ENCODE measurements at places on chromosomes 16 and 17.

DNA sequence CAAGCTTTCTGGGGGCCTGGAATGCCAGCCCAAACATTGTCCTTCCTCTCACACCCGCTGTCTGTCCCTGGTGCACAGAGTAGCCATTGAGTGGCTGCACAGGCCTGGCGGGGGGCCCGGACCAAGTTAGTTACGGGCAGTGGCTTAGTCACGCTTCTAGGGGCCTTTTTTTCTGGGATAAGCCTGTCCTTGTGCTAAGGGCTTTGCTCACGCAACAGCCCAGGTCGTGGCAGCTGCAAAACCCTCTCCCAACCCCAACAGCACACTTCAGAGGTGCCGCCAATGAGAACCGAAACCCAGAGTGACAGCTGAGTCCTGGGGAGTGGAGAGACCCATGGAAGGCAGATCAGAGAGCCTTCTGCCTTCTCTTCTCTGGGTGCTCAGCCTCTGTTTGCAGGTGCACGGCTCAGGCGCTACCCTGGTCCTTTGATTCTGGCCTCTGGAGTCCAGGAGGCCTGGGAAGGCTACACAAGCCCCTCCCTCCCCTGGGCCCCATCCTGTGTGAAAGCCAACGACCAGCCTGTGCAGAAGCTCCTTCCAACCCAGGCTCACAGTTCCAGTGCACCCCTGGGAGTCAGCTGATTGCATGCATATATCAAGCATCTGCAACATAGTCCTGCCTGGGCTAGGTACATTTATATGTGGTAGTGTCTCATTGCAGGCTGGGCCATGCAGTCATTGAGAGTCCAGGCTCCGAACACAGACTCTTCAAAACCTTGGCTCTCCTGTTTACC is 9.1 kb downstream of the WSCD1 start:
- DNase-seq = no peak

DNA sequence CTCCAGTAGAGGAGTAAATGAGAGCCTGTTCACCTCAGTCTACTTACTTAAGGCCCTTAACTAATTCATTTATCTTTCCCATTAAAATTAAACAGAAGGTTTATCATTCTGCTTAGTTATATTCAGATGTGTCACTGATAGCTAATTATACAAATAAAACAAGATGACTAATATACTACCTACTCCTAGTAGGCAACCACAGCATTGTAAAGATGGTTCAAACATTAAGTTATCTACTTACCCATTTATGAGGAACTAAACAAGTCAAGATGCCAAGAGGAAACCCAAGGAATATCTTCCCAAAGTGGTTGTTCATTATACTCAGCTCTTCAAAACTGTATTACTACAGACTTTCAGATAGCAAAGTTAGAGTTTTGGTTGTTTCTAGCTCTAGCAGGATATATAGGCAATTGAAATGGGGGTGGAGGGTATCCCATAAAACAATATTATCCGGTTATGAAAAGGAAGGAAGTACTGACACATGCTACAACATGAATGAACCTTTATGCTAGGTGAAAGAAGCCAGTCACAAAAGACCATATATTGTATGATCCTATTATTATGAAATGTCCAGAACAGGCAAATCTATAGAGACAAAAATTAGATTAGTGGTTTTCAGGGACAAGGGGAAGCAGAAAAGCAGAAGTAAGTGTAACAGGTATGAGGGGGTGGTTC is 56.5 kb downstream of the SPAG9 start:
- no peak for DNase-seq

DNA sequence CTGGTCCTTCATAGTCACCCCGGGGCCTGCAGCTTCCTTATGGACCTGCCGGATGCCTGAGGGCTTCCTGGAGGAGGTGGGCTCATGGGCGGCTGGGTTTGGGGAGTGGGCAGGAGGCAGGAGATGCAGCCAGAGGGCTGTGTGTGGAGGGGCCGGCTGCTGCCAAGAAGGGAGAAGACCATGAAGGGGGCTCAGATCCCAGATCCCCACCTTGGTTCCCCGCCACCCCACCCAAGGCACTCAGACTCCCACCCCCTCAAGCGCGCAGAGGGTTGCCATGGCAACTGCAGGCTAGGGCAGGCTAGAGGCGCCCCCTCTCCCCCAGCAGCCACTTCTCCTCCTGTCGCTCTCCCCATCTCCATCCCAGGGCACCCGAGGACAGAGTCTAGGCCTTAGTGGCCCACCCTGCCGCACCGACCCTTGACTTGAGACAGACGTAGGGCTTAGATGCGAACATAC is 104.5 kb downstream of the CRLF3 start:
- DNase-seq = no peak

GRCh38 chr16:52446080-52446479 is 100.9 kb downstream of the TOX3 start:
- no peak for DNase-seq

DNA sequence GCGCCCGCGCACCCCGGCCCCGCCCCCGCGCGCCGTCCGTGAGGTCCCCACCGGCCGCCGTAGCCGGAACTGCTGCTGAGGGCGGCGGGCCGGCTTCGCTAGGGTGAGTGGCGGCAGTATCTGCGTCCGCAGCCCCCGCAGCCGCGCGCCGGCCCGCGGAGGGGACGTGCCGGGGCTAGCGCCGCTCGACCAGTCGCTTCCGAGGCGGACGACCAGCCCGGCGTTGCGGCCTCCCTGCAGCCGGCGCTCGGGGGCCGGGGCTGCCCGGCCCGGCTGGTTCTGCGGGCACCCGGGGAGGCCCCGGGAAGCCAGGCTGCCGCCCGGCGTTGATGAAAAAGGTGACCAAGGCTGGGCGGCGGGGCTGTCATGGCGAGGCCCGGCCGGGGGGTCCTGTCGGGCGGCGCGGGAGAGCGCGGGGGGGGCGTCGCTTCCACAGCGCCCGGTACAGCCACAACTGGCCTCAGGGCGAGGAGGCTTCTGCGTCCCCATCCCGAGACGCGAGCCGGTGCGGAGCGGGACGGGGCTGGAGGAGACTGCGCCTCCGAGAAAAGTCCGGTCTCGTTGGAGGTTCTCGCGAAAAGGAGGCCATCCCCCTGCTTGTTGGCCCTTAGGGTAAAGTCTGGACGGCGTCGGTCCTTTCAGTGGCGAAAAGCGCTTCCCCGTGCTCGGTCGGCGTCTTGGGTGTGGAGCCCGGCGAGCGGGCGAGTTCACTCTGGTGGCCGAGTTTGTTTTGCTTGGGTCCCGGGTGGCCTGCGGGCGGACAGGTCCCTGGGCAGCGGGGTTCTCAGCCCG is at the start of gene CRAMP1:
CRAMP1 (plus strand) TSS at position 41 of the 792 bp plus-strand sequence. CDS start 2,280 bp downstream, outside the sequence.
- DNase-seq = no peak

- no peak for DNase-seq
These were observed 58.0 kb downstream of the ASIC2 start for GRCh38 chr17:33234930-33235685.

DNA sequence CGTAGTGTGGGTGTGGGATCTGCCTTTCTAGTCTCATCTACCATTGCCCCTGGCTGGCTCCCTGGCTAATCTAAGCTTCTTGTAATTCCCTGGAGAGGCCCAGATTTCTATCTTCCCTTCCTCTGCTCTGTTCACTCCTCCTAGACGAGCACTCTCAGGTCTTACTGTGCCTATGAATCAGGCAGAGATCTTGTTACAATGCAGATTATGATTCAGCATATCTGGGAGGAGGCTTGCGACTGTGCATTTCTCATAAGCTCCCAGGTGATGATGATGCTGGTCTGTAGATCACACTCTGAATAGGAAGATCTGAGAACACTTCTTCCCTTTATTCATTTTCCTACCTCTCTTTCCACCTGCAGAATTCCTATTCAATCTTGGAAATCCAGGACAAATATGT is 200.1 kb downstream of the CBLN1 start:
- no peak for DNase-seq

DNA sequence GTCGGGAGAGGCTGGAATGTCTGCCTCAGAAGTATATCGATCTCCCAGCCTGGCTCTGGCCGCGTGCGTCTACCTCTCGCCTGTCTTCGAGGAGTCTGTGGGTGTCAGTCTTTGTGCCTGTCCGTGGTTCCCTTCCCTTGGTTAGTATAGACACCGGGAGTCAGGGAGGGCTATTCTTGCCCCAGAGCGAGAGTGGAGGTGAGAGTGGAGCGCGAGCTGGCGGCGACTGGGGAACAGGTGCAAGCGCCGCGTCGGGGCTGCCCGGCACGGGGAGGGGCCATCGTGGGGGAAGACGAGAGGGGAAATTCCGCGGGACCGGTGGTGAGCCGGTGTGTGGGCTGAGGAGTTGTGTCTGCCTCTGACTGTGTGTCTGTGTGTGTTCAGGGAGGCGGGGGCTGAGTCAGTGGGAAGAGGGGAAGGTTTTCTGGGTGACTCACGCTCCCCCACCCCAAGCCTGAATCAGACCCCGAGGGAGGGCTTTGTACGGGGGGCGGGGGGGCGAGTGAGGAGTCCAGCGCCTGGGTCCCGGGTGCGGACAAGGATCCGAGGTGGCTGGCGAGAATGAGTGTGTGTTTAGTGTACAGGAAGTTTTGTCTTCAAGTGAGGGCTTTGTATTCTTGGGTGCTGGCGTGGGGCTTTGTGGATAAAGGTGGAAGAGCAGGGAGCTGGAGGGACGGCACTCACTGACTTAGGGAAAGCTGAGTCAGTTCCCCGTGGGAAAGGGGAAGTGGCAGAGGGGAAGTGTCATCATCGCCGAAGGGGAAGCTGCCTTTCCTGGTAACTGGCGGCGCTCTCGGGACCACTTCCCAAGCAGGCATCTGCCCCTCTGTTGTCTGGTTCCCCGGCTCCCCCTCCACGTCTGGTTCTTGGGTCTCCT is 8.6 kb downstream of the KDM6B start:
- DNase-seq = peak; percentile 93

DNA sequence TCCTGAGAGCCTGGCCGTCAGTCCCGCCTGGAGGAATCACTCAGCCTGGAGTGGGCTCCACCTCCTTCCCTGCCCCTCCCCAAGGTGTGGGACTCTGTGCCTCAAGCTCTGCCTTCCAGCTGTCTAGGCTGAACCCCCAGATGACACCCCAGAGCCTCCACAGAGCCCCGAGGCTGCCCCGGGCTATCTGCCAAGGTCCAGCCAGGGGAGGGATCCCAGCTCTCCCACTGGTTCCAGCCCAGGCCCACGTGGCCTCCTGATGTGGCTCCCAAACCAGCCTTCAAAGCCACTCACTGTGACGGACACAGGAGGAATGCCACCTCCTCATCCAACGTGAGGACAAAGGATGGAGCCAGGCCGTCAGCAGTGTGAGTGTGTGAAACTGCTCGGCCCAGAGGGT is 45.6 kb upstream of the ENPP7 start:
- DNase-seq = no peak

DNA sequence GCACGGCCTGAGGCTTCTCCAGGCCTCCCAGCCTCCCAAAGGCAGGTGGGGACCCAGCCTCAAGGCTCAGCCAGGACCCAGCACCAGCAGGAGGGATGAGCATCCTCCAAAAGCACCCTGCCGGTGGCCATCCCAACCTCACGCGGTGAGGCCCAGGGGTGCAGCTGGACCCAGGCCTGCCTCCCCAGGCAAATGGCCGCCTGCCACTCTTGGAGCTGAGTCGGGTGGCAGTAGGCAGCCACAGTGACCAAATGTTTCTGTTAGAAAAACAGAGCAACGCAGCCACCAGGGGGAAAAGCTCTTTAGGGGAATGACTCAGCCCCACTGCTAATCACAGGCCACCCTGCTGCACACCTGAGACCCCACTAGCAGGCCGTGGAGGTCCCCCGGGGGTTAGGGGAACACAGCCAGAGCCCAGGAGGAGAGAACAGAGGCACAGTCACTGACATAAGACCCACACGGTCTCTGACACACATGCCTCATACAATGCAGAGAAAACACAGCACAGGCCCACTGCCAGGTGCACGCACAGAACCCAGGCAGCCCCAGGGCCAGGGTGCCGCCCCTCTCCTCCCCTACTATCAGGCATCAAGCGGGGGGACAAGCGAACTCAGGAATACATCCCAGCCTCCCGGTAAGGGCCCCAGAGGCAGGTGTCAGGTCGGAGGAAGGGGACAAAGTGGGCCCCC is 12.4 kb downstream of the BCAR1 start:
- DNase-seq = no peak

DNA sequence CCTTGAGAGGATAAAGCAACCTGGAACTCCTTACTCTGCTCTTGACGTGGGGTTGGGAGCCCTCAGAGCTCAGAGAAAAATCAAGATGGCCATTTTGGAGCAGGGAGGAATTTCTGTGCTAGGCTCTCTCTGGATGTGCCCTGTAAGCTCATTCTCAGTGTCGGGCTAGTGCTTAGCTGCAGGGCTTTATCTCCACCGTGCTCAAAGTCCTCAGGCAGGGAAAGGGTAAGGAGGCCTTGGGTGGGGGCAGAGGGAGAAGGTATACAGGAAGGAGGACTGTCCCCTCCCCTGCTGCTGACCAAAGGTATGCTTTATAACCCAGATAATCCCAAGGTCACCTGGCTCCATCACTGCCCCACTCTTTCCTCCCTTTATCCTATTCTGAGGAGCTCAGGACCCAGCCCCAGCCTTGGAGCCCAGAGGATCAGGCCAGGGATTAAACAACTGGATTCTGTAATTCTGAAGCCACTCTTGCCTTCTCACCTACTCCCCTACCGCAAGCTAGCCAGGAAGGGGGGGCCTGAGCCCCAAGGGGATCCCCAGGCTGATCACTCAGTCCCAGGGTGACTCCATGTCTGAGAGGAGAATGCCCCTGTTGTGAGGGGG is 1.1 kb downstream of the DHRS11 start:
- no peak for DNase-seq

DNA sequence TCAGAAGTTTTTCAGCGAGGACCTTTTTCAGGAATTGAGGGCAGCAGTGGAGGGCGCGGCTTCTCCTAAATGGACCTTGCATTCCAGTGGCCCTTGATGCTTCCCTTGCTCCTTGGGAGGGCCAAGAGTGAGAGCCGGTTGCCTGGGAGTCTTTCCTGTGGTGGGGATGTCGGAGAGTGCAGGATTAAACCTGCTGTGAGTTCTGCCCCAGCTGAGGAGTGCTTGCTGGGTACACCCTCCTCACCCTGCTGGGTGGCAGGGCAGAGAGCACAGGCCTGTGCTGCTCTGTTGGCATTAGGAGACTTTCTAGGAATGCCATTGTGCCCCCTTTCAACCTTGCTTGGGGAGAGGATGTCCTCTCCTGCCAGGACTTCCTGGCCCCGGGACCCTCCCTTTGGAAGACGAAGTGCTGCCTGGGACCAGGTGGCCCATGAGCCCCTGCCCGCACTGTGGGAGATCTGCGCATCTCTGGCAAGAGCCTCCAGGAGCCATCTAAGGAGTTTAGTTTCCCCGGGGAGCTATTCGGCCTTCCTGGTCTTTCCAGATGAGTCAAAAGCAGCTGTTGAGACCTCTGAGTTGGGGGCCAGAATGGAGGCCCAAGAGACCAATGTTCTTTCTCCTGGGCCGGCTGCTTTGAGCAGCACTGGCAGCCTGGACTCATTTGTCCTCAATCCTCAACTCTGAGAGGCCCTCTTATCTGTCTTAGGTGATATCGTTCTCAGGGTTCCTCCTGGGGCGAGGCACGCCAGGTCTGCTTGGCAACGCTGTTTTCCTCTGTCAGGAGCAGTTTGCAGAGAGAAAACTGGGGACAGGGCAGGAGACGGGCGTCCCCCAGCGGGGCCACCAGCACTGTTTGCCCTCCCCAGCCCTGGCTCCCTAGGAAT is 5.6 kb downstream of the LLGL2 start:
- no peak for DNase-seq

- peak; percentile 82 for DNase-seq
These were observed 1.4 kb upstream of the CEMP1 start for GRCh38 chr16:2532494-2533141.
